Activated T-cell treated with anti-CD3 and anti-CD28 coated beads, Interleukin-2, amount 50 U/mL, for 1 hour (primary cell): ENCODE measurements at places on chromosomes 12 and 14.

DNA sequence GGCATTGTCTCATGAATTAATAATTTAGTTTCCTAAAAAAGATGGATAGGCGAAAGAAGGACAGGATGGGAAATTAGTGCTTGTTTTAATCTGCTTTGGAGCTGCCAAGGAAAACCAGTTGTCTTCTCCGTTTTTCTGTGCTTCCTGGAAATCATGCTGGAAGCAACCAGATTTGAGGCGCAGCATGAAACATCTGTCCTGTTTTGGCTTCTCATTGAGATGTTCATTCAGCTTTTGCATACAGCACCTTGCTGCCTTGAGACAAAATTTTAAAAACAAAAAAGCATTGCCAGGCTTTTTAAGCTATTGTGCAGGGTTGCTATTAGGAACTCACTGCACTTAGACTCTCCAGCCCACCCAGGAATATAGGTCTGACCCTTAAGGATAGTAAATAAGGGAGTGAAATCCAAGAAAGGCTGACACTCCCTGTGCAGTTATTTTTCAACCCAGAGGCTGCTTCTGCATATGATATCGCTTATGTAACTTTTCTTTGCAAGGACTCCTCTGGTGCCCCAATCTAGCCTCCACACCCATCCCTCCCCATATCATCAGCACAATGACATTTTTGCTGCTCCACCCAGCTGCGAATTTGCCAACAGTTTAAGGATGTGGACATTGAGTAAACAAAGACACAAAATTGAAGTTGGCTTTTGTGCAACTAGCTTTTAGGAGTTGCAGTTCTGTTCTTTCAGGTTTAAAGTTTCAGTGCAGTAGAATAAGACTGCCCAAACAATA lies 46.9 kb upstream of the MDM1 start:
- no peak for DNase-seq

DNA sequence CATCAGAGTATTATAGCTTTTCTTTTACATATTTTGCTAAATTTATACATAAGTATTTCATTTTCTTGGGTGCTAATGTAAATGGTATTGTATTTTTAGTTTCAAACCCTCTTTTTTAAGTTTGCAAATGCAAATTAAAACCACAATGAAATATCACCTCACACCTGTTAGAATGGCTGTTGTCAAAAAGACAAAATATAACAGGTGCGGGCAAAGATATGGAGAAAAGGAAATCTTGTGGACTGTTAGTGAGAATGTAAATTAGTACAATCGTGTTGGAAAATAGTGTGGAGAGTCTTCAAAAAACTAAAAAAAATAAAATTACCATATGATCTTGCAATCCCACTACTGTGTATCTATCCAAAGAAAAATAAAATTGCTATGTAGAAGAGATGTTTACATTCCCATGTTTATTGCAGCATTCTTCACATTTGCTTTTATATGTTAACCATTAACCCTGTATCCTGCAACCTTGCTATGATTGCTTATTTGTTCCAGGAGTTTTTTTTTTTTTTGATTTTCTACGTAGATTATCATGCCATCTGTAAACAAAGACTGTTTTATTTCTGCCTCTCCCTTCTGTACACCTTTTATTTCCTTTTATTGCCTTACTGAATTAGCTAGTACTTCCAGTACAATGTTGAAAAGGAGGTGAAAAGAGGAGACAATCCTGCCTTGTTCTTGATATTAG lies 405.4 kb upstream of the MIS18BP1 start:
- no peak for DNase-seq

DNA sequence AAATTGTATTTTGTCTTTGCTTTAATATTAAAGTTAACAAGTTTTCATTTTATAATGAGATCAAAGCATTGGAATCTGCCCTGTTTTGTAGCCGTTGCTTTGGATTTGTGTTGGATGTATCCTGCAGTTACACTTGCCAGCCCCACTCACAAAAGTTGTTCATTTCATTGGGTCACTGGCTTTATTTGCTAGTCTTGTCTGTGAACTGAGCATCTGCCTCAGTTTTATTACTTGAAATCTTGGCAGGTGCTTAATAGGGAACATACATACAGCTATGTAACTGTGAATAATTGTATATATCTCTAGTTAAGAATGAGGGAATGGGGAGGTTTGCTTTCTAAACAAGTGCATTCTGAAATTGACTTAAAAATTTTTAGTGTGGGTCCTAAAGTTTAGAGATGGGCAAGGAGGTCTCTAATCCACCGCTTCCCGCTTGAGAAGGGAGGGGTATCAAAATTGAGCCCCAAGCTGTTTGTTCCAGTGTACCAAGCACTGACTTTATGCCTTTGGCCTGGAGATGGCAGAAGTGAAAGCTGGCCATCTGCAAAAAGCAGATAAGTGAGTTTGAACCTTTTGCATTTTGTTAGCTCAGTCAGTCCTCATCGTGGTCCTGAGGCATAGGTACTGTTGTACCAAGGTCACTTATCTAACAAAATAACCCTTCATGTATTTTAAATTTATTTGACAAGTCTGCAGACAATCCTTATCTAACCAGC lies 9.3 kb downstream of the EIF5 start:
- no peak for DNase-seq

- DNase-seq, result no peak
These were observed 105.5 kb downstream of the BCL11B start for GRCh38 chr14:99166506-99166905.

- DNase-seq, result no peak
These were observed 72.4 kb downstream of the IGF1 start for GRCh38 chr12:102407776-102408486.

DNA sequence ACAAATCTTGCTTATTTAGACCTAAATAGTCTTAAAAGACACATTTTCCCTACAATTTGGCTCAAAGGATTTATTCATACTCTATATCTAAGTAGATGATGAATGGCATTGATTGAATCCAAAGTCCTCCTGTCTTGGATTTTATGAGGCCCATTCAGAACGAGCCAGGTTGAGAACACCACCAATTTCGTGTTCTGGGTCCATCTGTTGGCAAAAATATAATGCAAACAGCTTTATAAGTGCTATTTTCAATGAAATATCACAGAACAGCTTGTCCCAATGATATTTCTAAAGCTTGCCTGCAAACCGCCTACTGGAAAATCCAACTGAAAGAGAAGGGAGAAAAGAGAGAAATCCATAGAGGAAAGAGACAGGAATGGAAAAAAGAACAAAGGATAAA lies 204.8 kb upstream of the GARIN6 start:
- DNase-seq, result no peak
